Esophagus muscularis mucosa (tissue), 4 donors: ENCODE measurements at places on chromosomes 12 and 14. TPM values are rescaled to one million over a fixed set of nuclear protein-coding genes. Genes with fewer than 3 reads are reported as not detected.

DNA sequence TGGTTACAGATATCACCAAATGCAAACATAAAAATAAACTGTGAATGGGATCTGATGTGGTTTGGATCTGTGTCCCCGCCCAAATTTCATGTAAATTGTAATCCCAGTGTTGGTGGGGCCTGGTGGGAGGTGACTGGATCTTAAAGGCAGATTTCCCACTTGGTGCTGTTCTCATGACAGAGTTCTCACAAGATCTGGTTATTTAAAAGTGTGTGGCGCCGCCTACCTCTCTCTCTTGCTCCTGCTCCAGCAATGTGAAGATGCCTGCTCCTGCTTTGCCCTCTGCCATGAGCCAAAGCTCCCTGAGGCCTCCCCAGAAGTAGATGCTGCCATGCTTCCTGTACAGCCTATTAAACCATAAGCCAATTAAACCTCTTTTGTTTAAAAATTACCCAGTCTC, 47.8 kb downstream of the SLC25A21 start:
- DNase-seq, result no peak

LRRC9 gene
- not detected for total RNA-seq

DNA sequence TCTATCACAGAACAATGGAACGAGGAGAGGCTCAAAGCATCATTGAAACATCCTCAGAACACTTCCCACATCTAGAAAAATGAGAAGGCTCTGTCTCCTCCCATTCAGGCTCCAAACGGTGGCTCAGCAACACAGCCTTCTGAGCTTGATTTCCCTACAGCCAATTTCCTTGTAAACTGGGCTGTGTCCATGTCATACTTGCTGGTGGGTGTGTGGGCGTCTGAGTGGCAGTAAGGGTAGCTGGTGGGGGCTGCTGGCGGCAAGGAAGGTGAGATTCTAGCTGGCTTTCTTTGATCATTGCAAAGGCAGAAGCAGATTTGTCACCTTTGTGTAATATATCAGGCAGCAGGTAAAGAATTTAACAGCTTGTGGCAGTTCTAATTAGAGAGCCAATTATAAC, 163.7 kb downstream of the CALM1 start:
- no peak for DNase-seq

GRCh38 chr12:50647031-50647430, 116.9 kb upstream of the ATF1 start:
- no peak for DNase-seq

- no peak for DNase-seq
These were observed 34.7 kb upstream of the FZD10 start for GRCh38 chr12:130127532-130127911.

NTF3 gene
- total RNA-seq, result 1.2 TPM

DNA sequence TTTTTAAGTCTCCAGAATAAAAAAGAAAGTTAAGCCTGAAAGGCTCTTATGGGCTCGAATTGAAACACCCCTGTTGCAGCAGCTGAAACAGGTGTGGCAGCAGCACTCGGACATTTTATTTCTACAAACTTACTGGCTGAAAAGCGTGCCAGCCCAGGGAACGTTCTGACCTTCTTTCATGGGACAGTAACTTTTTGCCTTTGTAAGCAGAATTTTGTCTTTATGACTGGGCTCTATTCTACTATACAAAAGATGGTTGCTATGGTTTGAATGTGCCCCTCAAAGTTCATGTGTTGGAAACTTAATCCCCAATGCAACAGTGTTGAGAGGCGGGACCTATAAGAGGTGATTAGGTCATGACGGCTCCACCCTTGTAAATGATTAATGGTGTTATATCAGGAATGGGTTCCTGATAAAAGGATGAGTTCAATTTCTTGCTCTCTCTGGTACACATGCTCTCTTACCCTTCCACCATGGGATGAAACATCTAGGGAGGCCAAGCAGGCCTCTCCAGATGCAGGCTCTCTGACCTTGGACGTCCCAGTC, 52.7 kb downstream of the PELI2 start:
- DNase-seq, result no peak

GAS2L3 gene
- 2.9 TPM for total RNA-seq

LRTM2 gene
- not detected for total RNA-seq

GRCh38 chr12:11967376-11968047, 103.2 kb upstream of the BCL2L14 start:
- no peak for DNase-seq

DNA sequence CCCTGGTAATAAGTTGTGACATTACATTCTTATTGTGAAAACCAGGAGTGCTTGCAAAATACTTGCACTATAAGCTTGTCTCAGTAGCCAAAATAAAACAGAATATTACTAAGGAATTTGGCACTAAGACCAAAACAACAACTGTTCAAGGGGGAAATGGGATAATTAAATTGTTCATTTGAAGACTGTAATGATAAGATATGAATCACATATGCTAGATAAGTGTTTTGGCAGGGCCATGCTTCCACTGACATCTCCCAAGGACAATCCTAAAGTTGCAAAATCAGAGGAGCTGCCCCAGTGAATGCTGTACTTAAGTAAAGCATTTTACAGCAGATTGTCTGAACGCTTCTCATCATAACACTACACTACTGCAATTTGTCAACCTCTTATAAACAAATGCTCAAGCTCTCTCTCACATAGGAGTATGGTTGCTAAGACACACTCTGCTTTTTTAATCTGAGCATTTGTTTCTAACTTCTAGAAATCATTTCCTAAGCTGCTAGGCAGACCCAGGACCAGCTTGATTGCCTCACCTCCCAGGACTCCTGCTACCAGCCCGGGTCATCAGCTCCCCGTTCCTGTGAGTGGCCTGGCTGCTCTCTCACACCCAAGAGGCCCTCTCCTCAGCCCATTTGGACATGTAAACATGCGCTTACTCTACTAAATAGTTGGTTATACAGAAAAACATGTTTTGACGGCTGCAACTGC, 191.5 kb downstream of the PAX9 start:
- no peak for DNase-seq

CYP46A1 gene
- 2.5 TPM for total RNA-seq

GRCh38 chr12:107447336-107447735, 238.3 kb upstream of the PWP1 start:
- no peak for DNase-seq

DNA sequence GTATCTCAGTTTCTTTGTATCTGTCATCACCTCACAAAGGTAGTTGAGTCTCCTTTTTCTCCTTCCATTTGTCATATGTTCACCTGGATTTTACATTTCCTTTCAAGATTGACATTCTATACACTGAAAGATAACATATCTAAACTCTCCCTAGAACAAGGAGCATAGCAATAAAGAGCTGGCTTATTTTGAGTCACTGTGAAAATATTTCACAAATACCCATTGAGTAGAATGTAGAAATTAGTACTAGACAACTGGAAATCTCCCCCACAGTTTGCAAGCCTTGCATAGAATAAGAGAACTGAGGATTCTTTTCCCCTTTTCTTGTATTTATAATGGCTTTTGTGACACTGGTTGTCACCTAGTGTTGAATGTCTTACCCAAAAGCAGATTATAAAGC, 111.2 kb downstream of the KICS2 start:
- no peak for DNase-seq

IFNG-AS1 gene
- not detected for total RNA-seq

DNA sequence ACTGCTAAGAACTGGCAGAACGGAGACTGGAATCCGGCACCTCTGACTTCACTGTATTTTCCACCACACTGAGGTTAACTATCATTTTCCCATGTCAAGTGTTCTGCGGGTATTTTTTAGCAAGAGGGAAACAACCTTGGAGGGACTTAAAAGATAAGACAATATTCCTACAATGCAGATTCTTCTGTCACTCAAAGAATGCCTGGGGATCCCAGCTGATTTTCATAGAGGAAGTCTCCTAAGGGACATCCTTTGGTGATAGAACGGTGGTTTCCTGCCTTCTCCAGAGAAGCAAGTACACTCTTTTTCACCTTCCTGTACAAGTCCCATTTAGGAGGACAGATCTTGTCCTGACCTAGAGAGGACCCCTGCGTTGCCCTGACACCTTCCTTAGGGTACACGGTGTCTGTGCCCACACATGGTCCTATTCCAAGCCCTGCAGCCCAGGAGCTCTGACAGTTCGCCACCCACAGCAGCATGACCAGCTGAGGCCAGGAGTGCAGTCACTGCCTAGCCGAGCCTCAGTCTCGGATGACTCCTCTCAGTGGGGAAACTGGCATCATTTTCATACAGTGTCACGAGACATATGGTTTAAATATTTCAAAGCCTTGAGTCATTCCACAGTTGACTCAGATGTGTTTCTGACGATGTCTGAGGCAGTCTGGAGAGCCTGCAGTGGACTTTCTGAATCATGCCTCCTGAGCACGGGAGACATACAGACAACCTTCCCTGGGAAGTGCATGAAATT, 181.3 kb upstream of the FKBP4 start:
- DNase-seq, result no peak

INHBE gene
- total RNA-seq, result not detected

GRCh38 chr12:31289441-31289840, 36.5 kb downstream of the SINHCAF start:
- DNase-seq, result no peak

GRCh38 chr12:15526033-15526432, 203.7 kb downstream of the PTPRO start:
- no peak for DNase-seq
